ENCODE measurements at places on chromosomes 5 and 9.

DNA sequence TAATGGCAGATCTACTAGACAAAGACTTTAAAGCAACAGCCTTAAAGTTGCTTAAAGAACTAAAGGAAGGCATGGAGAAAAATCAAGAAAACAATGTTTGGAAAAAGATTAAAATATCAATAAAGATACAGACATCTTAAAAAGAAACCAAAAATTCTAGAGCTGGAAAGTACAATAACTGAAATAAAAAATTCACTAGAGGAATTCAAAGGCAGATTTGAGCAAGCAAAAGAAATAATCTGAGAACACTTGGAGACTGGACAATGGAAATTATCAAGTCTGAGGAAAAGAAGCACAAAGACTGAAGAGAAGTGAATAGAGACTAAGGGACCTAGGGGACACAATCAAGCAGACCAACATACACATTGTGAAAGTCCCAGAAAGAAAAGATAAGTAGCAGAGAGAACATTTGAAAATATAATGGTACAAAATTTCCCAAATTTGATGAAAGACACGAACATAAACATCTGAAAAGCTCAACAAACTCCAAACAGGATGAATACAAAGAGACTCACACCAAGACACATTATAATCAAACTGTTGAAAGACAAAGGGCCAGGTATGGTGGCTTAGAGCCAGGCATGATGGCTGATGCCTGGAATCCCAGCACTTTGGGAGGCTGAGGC lies 26.3 kb downstream of the SIL1 start:
- DNase-seq: no peak

- no peak for DNase-seq
Measured at GRCh38 chr5:10434392-10434791, 7.3 kb upstream of the ROPN1L start.

GRCh38 chr5:150062216-150062922 lies 24.0 kb downstream of the CSF1R start:
- DNase-seq: no peak

DNA sequence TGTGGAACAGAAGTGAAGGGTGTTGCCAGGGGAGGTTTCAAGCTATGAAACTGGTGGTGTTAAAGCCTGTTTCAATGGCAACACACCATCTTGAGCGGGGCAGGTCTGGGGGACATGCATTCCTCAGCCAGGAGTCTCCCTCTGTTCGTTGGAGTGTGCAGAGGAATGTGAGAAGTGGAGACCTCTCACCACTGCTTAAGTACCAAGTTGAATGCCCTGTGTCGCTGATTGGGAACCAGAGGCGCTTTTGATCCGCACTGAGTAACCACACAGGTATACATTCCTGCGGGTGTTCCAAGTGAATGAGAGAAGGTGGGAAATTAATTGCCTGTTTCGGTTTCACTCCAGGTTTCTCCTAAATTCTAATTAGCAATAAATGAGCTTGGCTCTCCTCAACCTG lies 99.4 kb downstream of the LIX1 start:
- no peak for DNase-seq

- DNase-seq: no peak
Measured at GRCh38 chr5:87867281-87867680, 401.4 kb downstream of the TMEM161B start.

DNA sequence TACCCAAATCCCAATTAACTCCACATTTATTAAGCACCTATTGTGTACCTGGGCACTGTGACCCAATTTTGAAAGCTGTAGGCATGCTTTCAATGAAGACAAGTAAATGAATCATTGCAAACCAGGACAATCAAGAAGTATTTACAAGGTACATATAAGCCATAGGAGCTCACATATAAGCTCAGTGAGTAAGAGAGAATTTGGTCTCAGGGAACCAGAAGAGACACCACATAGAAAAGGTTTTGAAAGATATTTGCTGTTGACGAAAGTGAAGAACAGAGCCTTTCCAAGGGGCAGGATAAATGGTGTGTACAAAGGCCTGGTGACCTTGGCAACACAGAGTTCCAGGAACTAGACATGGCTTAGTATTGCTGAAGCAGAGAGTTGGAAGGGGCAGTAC lies 187.6 kb downstream of the CD180 start:
- no peak for DNase-seq

DNA sequence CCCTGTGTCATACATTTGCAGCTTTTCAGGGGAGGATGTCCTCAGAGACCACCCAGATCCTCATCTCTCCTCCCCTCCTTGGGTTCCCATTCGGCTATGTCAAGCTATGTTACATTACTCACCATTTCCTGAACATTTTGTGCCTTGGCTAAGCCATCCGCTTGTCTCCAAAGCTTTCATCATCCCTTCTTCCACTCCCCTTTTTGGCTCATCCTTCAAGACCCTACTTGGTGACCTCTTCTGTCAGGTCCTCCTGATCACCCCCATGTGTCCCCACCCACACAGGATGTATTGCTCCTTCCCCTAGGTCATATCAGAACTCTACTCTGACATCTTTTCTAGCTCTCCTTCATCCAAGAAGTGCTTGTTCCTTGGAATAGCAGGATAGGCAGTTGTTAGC lies 81.8 kb downstream of the BOD1 start:
- no peak for DNase-seq

DNA sequence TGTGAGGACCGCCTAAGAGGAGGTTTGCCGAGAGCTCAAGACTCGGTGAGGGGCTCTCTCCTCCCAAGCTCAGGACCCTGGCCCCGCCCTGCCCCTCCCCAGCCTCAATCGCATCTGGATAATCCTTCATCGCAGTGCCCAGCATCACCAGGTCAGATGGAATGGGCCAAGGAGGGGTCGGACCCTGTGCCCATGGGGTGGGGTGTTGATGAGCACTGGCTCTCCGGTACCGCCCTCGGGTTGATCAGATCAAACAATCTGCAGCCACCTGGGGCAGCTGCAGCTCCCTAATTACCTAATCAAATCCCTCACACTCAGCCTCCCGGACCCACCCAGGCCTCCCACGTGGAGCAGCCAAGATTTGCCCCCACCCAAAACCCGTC lies 24.4 kb upstream of the TDRD7 start:
- DNase-seq: no peak

Measured in GM12865 (cell line).